ENCODE measurements at places on chromosomes 11 and 22.

GRCh38 chr11:120931057-120931779, 92.7 kb upstream of the TBCEL start:
- peak; percentile 3 for DNase-seq

- DNase-seq = peak; percentile 85
Observed at GRCh38 chr11:92911478-92911877, 58.0 kb upstream of the MTNR1B start.

DNA sequence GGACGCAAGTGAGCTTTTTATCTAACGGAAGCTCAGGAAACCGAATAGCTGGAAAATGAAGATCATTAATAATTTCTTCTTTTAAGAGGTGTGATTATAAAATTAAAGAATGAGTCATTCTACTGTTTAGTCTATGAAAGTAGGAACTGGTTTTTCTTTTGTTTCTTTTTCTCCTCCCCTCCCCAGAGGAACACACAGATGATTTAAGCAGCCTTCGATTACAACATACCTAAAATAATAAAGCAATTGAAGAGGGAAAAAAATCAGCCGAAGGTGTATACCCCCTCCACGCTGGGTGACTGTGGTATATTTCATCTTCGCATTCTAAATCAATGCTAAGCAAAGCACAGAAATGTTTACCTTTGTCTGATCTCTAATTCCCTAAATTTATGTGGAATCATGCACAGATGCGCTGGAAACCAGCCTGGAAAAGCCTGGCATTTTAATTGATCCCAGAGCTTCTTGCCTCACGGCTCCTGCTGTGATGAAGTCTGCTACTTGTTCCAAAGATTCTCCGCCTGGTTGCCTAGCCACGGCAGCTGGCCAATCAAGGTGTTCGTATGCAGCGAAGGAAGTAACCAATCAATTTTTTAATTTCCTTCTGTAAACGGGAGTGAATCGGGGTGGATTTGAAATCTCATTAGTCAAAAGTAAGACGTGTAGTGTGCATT, 133.9 kb downstream of the FANCF start:
- DNase-seq = no peak

DNA sequence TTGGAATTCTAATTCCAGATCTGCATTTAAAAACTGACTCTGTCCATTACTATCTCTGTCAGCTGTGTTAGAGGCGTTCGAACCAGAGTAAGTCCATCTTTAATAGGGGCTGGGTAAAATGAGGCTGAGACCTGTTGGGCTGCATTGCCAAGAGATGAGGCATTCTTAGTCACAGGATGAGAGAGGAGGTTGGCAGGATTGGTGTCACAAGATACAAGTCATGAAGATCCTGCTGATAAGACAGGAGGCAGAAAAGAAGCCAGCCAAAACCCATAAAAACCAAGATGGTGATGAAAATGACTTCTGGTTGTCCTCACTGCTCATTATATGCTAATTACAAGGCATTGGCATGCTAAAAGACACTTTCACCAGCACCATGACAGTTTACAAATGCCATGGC, 356.3 kb upstream of the ISX start:
- no peak for DNase-seq

GRCh38 chr22:46001046-46001425, 24.1 kb upstream of the WNT7B start:
- DNase-seq = no peak

GRCh38 chr11:30018495-30018894, 1.7 kb upstream of the KCNA4 start:
- DNase-seq = no peak

DNA sequence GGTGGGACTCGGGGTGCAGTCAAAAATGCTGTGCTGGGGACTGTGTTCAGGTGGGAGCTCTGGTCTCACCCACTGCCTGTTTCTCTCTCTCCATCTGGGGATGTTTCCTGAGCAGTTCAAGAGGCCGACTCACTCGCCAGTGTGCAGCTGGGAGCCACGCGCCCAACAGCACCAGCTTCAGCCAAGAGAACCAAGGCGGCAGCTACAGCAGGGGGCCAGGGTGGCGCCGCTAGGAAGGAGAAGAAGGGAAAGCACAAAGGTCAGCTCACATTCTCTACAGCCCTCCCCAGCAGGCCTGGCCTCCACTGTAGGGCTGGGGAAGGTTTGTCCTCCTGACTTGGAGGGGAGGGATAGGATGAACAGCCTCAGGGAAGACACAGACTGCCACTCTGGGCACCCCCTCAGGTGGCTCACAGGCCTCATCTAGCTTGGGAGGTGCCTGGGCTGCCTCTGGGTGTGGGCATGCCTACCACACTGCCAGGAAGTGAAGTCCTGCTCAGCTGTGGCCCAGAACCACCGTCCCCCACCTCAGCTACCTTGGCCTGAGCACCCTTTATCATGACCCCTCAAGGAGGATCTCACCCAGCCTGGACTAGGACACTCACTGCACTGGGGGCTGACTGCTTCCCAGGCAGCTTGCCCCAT, 13.0 kb downstream of the TUB start:
- no peak for DNase-seq

DNA sequence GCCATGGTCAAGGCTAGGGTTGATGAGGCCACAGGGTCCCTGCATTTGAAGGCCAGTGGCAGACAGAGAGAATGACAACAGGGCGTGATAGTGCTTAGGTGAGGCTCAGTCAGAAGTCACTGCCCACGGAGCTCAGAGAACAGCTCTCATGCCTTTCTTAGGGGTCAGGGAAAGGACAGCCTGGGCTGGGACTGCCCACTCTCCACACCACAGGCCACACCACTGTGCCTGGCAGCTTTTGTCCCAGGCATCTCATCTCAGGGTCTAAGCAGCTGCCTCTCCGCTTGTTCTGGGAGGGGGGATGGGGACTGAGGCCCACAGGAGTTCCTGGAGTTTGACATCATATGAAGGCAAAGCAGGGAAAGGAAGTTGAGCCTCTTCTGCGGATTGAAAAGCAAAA, 150.2 kb upstream of the B3GAT1 start:
- no peak for DNase-seq

- DNase-seq = no peak
Observed at GRCh38 chr11:30485756-30486155, 100.4 kb downstream of the MPPED2 start.

GRCh38 chr22:48902001-48902869, 925.4 kb downstream of the BRD1 start:
- no peak for DNase-seq

GRCh38 chr11:118618115-118618990, 10.9 kb downstream of the PHLDB1 start:
- DNase-seq = no peak

DNA sequence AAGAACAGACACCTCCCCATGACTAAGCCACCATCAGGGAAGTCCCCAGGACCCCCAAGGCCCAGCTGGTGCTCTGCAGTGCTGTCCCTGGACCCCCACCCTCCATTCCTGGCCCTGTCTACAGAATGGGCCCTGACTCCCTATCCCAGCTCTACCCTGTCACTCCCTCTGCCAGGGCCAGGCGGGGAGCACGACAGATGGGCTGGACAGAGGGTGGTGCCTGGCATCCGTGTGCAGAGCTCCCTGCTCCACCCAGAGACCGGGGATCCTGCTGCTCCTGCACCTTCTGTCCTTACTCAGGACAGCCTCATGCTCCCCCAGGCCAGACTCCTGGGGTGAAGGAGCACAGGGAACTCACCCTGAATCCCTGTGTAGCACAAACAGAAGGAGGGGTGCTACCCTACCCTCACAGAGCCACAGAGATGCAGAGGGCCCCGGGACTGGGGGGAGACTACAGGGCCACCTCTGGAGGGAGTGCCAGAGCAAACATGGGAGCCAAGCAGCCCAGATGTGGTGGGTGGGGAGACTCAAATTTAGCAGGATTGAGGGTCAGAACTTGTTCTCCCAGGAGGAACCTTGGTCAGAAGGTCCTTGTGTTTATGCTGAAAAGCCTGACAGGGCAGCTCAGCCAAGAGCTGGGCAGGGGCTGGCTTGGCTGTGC, 2.0 kb downstream of the ARVCF start:
- DNase-seq = no peak

DNA sequence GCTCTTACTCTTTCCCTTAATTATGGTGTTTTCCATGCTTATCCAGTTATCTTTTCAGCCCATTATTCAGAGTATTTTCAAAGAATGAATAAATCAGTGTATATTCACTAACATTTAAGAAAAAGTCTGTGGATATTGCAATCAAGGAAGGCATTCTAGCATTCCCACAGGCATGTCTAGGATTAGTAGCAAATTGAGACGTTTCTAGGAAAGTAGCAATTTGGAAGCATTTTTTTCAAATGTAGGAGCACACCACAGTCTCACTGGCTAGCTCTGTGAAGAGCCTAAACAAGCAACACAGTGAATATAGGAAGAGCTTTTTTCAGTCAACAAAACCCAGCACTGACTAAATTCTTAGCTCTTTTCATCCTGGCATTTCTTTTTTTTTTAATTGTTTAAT, 65.4 kb downstream of the CCDC34 start:
- DNase-seq = no peak

All from DMS153 (cell line).